ENCODE measurements at places on chromosomes 16 and 17.

GRCh38 chr17:16040710-16041251 lies 41.2 kb downstream of the TTC19 start:
- no peak for DNase-seq

- DNase-seq: no peak
Observed at GRCh38 chr16:31006086-31006385, 4.4 kb downstream of the STX1B start.

DNA sequence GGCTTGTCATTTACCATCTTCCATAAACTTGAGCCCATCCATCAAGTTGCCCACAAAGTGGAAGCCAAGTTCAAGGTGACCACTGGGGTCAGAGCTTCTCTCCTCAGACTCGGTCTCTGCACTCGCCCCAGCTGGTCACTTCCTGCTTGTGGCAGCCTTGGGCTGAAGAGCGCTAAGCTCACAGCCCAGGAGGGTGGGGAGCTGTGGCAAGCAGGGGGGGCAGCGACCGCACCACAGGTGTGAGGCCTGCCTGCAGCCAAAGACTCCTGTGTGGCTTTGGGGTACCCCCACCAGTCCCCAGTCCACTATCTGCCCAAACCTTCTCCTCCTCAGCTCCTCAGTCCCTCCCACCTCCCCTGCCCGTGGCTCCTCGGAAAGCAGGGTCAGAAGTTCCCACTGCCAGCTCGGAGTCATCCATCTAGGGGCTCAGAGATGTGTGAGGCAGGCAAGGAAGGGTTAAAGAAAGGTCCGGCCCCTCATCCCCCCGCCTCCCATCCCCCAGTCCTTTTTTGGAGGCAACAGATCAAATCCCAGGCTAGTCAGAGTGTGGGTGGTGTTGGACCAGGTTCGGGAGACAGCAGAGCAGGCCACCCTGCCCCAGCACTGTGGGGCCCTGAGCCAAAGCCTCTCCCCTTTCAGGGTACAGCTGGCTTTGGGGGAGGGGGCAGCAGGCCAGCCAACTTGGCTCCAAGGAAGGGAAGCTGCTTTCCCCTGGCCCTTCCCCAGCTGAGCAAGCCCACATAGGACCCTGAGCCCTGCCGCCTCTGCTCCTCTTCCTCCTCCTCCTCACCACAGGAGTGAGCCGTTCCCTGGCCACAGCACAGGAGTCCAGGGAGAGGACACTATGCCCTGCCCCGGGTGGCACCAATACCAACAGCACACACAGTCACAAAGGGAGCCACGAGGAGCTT lies 3.2 kb downstream of the CSF3 start:
- DNase-seq: no peak

DNA sequence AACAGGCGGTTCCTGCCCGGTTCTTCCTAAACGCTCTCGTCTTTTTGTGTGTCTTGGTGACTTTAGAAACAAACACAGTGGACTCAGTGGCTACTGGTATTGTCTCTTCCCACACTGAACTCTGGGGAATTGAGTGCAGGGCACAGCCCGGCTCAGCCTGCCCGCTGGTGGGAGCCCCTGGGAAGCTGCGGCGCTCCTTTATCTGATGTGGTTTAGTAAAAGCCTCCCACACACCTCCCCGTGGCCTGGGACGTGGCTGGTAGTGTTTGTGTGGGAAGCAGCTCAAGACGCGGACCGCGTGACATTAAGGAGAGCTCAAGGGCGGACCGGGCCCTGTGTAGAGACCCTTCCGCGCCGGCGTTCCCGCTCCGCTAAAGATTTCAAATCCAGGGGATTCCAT lies 55.4 kb upstream of the PVALEF start:
- DNase-seq: no peak

- DNase-seq: no peak
Observed at GRCh38 chr16:526181-527014, 1.1 kb upstream of the CAPN15 start.
